ENCODE measurements at places on chromosomes 5 and 9.

- DNase-seq = no peak
These were observed 8.0 kb downstream of the PITX1 start for GRCh38 chr5:135025730-135026644.

DNA sequence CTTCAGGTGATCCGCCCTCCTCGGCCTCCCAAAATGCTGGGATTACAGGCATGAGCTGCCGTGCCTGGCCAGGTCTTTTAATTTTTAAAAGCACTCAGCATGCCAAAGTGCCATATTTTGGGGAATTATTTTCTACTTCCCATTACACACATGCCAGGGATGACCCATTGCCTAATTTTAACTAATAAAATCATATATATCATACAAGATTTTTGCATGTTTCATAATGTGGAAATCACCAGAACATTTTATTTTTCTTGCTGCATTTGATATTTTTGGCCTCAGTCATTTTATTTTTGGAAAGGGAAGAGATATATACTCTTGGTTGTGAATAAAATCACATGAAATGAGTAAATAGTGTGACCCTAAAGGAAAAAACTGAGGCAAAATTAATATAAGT, 45.3 kb upstream of the TENT2 start:
- no peak for DNase-seq

DNA sequence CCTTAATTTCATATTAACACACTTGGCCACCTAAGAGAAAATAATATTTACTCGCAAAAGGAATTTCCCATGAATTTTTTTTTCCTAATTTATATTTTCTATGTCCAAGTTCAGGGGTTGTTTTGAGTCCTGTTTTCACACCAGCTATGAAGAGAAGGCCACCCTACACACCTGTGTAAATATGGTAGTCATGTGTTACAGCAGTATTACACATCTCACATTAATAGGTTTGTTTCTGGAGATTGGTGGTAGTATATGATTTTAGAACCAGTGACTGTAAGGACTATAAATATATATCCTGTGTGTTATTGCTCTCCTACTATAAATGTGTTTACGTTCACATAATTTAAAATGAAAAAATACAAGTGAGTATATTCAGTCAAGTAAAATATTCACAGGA, 147.5 kb downstream of the PAM start:
- DNase-seq = no peak

DNA sequence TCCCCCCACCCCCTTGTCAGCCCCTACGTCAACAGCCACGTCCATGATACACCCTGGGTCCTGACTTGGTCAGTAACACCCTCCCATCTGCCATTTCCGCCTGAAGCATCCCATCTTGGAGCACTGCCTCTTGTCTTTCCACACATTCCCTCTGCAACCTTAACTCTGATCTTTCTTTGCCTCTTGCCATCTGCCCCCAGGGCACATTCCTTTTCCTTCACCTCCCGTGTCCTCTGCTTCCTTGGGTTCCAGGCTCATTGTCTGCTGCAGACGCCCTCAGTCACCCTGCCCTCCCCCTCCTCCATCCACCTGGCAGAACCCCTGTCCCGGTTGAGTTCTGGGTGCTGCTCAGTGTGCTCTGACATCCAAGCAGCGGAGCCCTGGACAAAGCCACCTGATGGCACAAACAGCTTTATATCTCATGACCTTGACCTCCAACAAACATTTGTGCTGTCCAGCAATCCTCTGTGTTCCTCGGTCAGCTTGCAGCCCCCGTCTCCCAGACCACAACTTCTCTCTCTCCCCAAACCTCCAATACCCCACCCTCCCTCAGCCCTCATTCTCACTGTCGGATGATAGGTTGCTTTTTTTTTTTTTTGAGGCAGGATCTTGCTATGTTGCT, 97.7 kb upstream of the IER5L start:
- no peak for DNase-seq

- no peak for DNase-seq
These were observed 11.1 kb downstream of the PRELID2 start for GRCh38 chr5:145824040-145824439.

- DNase-seq = no peak
These were observed 102.5 kb upstream of the DHFR start for GRCh38 chr5:80757290-80757689.

DNA sequence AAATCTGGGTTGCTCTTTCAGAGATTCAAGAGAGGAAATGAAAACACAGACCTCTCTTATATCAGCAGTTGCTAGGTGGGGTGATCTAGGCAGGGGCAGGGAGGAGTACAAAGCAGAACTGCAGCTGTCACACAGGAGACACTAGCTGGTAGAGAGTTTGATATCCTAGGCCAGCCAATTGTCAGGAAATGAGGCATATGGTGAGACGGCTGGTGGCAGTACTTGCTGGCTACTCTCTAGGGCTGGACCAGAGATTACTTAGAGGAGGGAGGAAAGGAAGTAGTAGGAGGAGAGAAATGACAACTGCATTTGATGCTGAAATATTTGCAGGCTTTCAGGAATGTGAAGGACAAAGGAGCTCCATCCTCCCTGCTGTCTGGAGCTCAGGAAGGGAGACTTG, 113.8 kb downstream of the TRIM32 start:
- no peak for DNase-seq

DNA sequence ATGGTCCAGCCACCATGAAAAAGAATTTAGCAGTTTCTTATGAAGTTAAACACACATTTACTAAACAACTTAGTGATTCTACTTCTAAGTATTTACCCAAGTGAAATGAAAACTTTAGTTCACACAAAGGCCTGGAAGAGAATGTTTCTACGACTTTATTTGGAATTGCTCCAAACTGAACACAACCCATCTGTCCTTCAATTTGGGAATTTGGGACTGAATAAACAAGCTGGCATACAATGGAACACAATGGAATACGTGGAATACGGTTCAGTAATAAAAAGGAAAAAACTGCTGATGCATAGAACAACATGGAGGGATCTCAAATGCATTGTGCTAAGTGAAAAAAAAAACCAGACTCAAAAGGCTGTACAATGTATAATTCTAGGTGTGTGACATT, 44.6 kb upstream of the BASP1 start:
- no peak for DNase-seq
